Activated CD4-positive, alpha-beta T cell treated with anti-CD3 and anti-CD28 coated beads, Interleukin-2, amount 50 U/mL, for 48 hours (primary cell): ENCODE measurements at places on chromosomes 6 and 20.

- DNase-seq: peak; percentile 88
Measured at GRCh38 chr6:31769684-31770371, 7.3 kb downstream of the VWA7 start.

DNA sequence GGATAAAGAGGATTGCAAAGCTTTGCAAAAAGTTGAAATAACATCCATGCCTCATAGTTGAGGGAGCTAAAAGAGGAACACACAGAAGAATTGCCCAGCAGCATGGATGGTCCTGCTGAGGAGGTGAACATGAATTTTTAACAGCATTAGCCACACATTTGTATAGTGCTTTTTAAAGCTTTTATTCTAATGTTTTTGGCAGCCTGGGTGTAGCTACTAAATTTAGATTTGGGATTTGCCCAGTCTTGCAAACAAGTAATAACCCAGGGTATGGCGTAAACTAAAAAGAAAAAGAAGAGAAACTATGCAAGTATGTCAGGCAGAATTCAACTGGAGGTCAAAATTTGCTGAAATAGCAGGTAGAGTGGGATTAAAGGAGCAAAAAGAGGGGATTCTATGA is 75.1 kb upstream of the PTPRK start:
- DNase-seq: no peak

GRCh38 chr6:121590916-121591315 is 155.5 kb downstream of the GJA1 start:
- no peak for DNase-seq

- no peak for DNase-seq
Measured at GRCh38 chr6:170000071-170000843, 248.8 kb downstream of the ERMARD start.

DNA sequence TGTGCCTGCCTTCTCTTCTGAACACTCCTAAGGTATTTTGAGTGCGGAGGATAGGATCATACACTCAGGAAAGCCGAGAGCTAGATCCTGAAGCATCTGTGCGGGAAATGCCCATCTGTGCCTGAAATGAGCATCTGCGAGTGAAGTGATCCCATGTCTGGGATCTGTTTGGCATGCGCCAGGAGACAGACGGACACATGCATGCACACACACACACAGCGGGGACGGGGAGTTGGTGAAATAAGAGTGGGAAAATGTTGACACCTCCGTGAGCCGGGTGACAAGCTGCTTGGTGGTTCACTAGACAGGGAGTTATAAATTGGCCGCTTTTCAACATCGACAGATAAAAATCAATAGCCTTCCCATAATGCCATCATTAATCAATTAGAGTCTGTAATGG is 13.8 kb downstream of the SYNJ2 start:
- no peak for DNase-seq

DNA sequence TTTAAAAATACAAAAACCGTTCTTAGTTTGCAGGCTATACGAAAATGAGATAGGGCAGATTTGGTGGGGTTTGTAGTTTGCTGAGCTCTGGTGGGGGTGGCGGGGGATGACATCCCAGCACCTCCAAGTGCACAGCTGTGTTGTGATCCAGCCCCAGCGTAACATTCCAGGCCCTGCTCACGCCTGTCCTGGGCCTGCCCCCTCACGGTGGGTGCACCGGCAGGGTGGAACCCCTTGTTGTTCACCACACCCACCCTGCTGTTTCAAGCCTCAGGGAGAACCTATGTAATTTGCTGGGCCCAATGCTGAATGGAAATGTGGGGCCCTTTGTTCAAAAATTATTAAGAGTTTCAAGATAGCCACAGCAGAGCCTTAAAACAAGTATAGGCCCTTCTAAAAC is 25.0 kb downstream of the ARMC2 start:
- no peak for DNase-seq

GRCh38 chr6:132300323-132300949 is 100.8 kb downstream of the MOXD1 start:
- peak; percentile 16 for DNase-seq

GRCh38 chr6:133973109-133973971 is 20.3 kb downstream of the TBPL1 start:
- DNase-seq: no peak

DNA sequence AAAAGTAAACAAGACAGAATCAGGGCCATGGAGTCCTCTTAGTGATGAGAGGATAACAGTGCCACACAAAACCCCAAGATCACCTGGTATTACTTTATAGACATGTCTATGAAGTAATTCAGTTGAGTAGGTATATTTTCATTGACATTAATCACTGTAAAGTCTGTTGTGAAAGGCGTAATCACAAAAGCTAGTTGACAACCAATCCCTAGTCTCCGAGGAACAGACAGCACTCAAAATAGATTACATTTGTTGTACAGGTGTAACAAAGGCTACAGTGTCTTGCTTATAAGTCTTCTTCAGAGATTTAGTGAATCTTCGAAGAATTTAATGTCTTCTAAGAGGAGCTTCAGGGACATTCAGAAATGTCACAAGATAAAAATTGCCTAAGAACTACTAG is 120.1 kb downstream of the TMEM200A start:
- DNase-seq: no peak

- peak; percentile 24 for DNase-seq
Measured at GRCh38 chr6:36735110-36736071, 37.8 kb downstream of the RAB44 start.

DNA sequence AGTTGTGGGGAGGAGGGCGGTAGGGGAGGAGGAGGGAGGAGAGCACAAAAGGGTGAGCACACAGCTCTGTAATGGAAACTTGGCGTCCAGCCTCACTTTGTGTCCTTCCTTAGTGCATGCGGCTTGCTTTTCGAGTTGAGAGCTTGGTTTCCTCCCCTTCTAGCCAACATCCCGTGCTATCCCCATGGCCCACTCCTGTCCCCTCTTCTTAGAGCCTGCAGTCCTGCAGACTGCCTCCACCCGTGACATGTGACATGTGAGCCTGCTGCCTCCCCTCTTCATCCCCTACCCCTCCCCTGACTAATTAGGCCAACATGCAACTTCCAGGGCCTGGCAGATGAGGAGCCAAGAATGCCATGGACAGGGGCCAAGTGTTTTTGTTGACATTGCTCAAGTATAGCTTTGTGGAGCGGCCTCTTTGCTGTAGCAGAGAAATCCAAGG is 63.2 kb downstream of the SLC24A3 start:
- no peak for DNase-seq

DNA sequence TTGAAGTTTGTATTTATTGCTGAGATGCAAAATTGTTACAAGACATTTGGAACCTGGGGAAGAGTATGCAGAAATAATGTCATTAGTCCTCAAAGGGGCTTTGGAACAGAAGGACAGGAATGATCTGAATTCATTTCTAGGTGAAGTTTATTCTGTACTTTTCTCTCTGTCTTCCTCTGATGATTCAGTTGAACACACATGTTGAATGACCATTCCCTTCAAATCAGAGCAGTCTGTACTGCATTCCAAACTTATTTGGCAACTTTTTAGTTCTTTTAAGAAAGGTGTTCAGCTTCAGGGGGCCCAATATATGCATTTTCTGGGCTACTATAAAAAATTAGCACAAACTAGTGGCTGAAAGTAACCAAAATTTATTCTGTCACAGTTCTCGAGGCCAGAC is 213.9 kb upstream of the LAMP5 start:
- no peak for DNase-seq

GRCh38 chr6:71031912-71032311 is 75.1 kb upstream of the B3GAT2 start:
- no peak for DNase-seq

DNA sequence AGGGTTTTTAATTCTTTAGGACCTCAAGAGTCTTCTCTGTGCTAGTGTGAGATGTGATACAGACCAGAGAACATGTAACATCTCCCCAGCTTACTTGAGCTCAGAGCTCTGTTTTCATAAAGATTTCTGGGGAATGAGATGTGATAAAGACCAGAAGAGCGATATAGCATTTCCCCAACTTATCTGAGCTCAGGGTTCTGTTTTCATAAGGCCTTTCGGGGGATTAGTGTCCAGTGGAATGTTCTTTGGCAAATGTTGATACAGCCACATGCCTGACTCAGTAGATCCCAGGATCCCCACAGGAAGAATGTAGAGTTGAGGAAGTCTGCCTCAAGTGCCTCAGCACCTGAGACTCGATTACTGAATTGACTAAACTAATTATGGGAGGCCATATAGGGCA is 18.7 kb upstream of the TOP1 start:
- no peak for DNase-seq

DNA sequence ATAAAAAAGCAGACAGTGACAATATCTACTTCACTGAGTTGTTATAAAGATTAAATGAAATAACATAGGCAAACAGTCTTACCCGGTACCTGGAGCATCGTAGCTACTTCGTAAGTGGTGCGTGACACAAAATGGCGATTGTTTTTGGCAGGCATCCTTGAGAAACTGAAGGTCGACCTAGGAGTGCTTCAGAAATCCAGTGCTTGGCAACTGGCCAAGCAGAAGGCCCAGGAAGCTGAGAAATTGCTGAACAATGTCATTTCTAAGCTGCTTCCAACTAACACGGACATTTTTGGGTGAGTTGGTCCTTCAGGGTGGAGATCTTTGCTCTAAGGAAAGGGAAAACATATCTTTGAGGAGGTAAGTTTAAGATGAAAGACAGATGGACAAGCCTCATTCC is 4.8 kb downstream of the BPIFA2 start:
- no peak for DNase-seq

GRCh38 chr20:40667503-40667902 is 21.5 kb downstream of the MAFB start:
- DNase-seq: no peak

DNA sequence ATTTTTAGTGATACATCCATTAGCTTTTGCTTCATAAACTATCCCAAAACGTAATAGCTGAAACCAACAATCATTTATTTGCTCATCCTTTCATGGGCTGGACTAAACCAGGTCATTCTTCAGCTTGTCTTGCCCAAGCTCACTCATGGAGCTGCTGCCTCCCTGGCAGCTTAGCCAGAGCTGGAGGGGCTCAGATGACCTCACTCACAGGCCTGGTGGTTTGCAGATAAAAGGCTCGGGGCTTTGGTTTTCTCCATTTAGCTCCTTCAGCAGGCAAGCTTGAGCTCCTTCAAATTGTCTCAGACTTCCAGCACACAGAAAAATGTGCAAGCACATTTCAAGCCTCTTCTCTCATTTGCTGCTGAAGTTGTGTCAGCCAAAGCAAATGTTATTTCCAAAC is 139.1 kb downstream of the BTBD3 start:
- DNase-seq: no peak

GRCh38 chr20:38209736-38210405 is 44.8 kb upstream of the TGM2 start:
- no peak for DNase-seq

DNA sequence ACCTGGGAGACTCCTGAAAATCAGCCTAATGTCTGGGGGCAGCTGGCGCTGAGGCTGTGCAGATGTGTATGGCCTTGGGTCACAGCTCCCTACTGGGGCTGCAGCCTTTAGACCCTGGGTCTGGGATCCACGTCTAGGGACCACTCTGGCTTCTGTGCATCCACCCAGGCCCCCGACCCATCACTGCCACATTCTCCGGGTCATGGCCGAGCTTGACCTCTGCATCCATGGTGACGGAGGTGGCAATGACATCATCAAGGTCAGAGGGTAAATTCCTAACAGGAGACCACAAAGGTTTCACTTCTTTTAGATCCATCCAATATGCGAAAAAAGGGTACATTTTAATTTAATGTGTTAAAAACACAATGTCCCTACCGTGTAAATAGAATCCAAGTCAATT is 14.5 kb upstream of the PCMTD2 start:
- DNase-seq: no peak

DNA sequence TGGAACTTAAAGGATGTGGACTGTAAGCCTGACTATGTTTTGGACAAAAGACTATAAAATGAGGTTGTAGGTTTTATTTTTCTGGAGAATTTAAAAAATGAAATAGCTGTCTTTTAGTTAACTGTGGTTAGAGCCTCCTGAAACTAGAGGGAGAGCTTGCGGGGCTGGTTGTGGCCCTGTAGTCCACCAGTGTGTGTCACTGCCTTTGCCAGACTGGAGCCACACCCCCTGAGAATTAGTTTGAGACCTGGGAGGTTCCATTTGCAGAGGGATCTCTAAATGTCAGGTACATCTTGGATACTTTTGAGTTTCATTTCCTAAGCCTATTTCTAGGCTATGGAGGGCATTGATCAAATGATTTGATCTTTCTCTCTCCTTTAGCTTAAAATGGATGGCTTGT is 20.8 kb downstream of the ZC2HC1B start:
- DNase-seq: no peak

- no peak for DNase-seq
Measured at GRCh38 chr20:43189554-43190331, at the start of gene PTPRT. PTPRT (minus strand) TSS chr20:43189906; CDS start chr20:43189733, 173 bp downstream.

DNA sequence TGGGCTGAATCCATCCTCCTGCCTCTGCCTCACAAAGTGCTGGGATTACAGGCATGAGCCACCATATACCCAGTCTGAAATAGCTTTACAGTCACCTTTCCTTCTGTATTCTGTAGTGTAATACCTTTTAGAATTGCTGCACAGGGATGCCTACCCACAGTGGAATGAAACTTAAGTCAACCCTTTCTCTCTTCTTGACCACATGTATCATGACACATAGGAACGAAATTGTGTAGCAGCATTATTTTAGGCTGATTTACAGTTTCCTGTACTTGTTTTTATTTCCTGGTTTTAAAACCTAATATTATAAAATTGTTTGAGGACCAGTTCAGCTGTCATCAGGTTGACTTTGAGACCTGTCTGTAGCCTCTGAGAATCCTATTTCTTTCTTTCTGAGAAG is 297.8 kb downstream of the ZFAND3 start:
- no peak for DNase-seq

- DNase-seq: no peak
Measured at GRCh38 chr6:139429580-139430145, 55.2 kb upstream of the CITED2 start.

GRCh38 chr20:6134592-6134991 is 11.8 kb upstream of the FERMT1 start:
- DNase-seq: no peak
